Activated CD8-positive, alpha-beta T cell treated with anti-CD3 and anti-CD28 coated beads, Interleukin-2, amount 10 ng/mL, durations not matched to agents 7 days and 5 days (primary cell): ENCODE measurements at places on chromosomes 7 and 10. TPM values are rescaled to one million over a fixed set of nuclear protein-coding genes. Genes with fewer than 3 reads are reported as not detected.

DNA sequence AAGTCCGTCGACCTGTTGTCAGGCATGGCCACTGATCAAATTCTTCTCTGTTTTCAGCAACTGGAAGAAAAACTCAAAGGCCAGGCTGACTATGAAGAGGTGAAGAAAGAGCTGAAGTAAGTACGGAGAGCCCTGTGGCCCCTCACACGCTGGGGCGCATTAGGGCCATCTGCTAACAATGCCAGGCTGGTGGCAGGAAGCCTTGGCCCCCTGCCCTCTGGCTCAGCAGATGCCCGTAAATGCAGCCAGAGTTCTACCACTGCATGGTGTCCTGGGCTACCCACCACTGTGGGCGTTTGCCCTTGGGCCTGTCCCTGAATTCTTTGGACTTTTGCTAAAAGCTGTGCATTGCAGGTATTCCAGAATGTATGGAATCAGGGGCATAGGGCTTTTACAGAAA lies 96.9 kb upstream of the SH2B2 start:
- H3K27ac ChIP-seq = no peak overlapping the region
- no peak for DNase-seq
- H3K36me3 ChIP-seq = no peaks in the 10 kb centered on the region
- H3K4me1 ChIP-seq = no peaks in the 10 kb centered on the region

DNA sequence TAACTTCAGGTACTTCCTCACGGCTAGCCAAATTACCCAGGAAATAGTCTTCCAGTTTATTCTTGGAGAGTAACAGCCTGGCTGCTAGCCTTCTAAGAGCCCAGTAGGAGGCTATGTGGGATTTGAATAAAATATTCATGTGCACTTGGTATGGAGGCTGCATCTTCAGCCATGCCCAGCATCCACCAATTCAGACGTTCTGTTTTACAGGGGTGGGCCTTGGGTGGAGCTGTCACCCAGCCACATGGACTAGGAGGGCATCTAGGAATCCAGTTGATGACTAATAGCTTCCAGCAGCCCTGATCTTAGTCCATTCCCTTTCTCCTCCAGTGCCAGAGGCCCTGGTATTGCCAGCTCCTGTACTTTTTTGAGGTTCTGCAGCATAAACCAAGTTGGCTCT lies 66.3 kb upstream of the ZRANB1 start:
- no peaks in the 10 kb centered on the region for H3K36me3 ChIP-seq
- H3K27ac ChIP-seq = no peak overlapping the region
- no peaks in the 10 kb centered on the region for H3K4me1 ChIP-seq
- no peak for DNase-seq

DNA sequence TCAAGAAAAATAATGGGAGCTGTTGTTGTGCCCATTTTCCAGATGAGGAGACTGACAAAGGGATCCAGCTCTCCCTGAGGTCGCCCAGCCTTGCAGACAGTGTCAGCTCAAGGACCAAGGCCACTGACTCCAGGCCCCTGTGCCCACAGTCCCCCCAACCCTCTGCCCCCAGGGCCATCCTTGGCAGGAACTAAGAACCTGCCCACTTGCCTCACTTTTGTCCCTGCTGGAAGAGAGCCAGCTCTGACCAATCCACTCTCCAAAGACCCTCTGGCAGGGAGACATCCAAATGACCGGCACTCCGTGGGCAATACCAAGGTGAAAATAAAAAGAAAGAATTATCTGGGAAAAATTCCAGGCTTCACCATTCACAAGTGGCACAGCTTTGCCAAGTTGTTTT lies 101.3 kb downstream of the TCERG1L start:
- no peak overlapping the region for H3K27ac ChIP-seq
- H3K4me1 ChIP-seq = no peaks in the 10 kb centered on the region
- no peak for DNase-seq
- H3K36me3 ChIP-seq = no peaks in the 10 kb centered on the region
- H3K4me3 ChIP-seq = no peak overlapping the region
- H3K27me3 ChIP-seq = no peaks in the 10 kb centered on the region

DNA sequence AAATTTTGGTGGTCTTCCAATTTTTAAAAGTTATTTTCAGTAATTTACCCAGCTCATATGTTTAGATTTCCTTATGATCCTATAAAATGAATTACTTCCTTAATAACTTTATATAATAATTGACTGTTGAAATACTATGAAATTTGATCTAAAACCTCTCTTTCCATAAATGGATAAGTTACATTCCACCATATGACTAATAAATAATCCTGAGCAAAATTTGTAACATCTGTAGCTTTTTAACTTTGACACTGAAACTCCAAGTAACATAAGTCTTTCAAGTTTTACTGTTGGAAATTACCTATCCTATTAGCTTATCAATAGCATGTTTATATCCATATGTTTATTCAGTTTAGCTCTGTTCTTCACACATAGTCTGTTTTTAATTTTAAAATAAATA lies 85.3 kb downstream of the HECTD2 start:
- H3K4me1 ChIP-seq = no peaks in the 10 kb centered on the region
- no peak overlapping the region for H3K27ac ChIP-seq
- H3K36me3 ChIP-seq = no peaks in the 10 kb centered on the region
- no peaks in the 10 kb centered on the region for H3K27me3 ChIP-seq
- DNase-seq = no peak

DNA sequence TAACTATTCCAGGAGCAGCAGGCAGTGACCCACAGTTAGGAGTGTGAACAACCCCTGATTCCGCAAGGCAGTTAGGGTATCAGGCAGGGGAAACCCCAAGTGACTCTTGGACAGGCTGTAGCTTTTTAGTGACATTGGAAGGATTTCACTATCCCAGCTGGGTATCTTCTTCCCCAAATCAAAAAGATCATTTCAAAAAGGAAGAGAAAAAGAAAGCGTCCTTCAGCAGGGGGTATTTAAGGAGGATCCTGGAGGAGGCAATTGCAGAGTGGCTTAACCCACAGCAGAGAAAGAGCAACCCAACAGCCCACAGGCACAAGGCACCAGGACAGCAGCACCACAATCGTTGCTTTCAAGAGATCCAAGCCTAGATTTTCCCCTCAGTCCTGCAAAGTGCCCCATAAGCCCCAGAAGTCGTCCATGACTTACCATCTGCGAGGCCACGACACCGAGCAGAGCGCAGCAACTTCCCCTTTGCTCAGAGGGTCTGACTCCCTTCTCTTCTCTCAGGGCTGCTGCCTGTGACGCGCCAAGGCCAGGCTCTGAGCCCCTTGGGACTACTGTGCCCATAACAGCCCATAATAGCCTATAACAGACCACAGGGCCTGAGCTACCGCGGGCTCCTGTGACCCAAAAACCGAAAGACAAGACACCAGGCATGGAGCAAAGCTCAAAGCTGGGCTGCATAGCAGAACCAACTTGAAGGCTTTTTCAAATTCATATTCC lies 19.8 kb downstream of the PIK3AP1 start:
- H3K36me3 ChIP-seq = no peaks in the 10 kb centered on the region
- H3K4me3 ChIP-seq = no peak overlapping the region
- DNase-seq = no peak
- H3K27ac ChIP-seq = no peak overlapping the region

GRCh38 chr10:60666221-60666620 lies 112.1 kb upstream of the CDK1 start:
- no peak overlapping the region for H3K4me3 ChIP-seq
- H3K27me3 ChIP-seq = peaks cover 5% of the 10 kb centered on the region
- no peak overlapping the region for H3K27ac ChIP-seq

Gene TLX1
- not detected for total RNA-seq

Gene NT5C2
- total RNA-seq = 60.8 TPM
